Adipocyte (in vitro differentiated cells): ENCODE measurements at places on chromosomes 13 and 19.

- no peak for DNase-seq
Observed at GRCh38 chr13:112248406-112248760, 127.8 kb upstream of the SPACA7 start.

GRCh38 chr19:44003461-44004009 is 778 bp downstream of the ZNF230 start:
- peak; percentile 52 for DNase-seq

DNA sequence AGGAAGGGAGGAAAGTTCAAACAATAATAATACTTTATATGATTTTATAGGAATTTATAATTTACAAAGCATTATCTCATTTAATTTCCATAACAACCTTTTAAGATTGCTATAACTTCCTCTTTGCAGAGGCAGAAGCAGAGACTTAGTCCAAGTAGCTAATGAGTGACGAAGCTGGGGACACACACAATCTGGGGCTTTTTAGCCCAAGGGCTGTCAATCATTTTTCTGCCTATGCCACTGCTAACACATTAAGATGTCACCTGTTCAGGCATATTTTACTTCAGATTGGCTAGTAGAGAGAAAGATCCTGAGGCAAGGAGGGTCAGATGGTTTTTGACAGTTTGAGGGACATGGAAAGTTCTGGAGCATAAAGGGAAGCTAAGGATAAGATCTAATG is 12.6 kb downstream of the SCEL start:
- DNase-seq = no peak

- peak; percentile 82 for DNase-seq
Observed at GRCh38 chr19:45492627-45493470, 4.0 kb downstream of the RTN2 start.

DNA sequence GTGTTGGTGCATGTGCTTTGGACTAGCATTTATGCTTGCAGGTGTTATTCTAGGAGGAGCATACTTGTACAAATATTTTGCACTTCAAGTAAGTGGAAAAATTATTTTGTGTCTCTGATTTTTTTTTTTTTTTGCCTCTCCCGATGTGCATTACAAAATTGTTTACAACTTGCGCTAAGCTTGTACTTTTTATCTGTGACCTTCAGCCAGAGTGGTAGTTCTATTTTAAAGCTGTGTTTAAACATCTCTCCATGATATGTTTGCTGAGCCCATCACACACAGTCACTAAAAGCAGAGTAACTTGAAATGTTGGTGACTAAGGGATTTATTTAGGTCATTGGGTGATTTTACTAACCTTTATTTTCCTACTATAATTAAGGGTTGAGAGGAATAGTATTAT is 20.8 kb downstream of the ITM2B start:
- no peak for DNase-seq
